Stimulated activated naive CD8-positive, alpha-beta T cell treated with anti-CD3 and anti-CD28 coated beads, Interleukin-15, Interleukin-2, amounts not matched to agents 100 U/mL and 50 U/mL, for 24 hours (primary cell): ENCODE measurements at places on chromosomes 2 and 18.

GRCh38 chr2:176132205-176133171 is 3.0 kb downstream of the HOXD8 start:
- no peak for DNase-seq

DNA sequence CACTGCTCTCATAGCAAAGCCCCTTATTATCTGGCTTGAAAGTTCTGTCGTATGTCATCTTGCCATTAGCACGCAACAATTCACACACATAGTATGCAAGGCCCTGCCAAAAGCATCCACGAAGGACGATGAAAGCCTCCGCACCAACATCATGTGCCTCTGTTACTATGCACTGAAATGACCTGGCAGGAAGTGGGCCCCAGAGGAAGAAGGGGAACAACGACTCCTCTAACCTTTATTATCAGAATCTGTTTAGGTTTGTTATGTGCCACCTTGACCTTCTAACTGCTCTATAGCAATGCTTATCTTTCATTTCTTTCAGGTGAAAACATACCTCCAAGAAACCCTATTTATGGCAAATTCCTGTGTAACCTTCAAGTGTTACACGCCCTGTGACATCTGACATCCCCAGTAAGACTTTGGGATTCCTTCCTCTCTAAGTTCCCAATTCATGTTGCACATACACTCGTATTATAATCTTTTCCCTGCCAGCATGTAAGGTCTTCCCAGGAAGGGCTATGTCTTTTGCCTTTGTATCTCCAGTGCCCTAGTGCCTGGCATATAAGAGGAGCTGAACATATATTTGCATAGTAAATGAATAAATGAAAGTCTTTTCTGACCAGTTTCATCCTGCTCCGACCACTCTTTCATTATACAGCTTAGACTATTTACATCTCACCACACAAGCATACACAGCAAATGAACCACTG is 7.0 kb upstream of the NDUFV2 start:
- peak; percentile 63 for DNase-seq

GRCh38 chr2:107687073-107687472 is 139.6 kb upstream of the RGPD4 start:
- no peak for DNase-seq

DNA sequence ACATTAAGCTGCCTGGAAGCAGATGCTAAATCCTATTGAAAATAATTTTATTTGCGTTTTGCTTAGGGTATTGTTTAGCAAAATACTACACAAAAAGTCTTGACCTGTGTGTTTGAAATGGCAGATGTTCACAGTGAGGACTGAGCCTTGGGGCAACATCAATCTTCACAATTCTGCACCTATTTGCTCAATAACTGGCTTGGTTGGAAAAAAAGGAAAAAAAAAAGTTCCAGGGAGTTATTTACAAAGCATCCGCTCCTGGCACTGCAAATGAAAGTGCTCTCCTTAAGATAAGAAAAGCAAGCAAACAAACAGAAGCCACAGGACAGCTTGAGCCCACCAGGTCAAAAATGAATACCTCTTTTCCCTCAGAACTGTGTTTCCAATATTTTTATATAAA is 77.7 kb downstream of the MAP2 start:
- DNase-seq: no peak

GRCh38 chr2:241981076-241981700 is 111.7 kb downstream of the RTP5 start:
- DNase-seq: no peak
